ENCODE measurements at places on chromosomes 6 and 20.

DNA sequence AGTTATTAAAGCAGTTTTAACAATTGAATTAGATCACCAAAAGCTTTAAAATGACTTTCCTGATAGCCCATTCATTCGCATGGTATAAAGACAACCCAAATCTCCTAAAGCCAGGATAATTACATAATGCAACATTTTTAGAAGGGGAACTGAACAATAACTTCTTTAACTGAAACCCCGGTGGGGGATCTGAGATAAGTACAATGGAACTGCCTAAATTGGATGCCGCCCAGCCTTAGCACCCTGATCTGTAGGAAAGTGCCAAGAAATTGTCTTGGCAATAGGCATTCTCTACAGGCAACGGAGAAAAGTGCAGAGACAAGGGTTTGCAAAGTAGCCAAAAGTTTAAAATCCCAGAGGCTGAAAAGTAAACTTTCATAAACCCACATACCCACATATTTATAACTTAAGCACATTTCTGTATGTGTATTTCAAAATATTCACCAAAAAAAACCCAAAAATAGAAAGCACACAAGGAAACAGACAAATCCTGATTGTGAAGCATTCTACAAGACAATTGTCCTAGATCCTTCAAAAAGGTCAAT lies 98.8 kb upstream of the BEND6 start:
- DNase-seq = no peak

- no peak for DNase-seq
Measured at GRCh38 chr20:59947376-59947775, 7.2 kb downstream of the FAM217B start.

DNA sequence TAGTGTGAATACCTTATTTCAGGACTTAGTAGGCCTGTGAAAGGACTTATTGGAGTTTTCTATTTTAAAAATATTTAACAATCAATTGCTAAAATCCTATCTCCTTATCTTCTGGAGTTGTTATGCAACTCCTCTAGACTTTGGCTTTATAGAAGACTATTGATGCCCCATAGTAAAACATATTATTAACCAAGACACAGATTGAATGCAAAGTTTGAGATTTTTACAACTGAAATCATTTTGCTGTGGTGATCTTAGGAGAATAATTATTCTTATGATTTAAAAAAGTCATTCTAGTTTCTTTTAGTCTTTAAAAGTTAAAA lies 4.5 kb downstream of the HEY2 start:
- no peak for DNase-seq

DNA sequence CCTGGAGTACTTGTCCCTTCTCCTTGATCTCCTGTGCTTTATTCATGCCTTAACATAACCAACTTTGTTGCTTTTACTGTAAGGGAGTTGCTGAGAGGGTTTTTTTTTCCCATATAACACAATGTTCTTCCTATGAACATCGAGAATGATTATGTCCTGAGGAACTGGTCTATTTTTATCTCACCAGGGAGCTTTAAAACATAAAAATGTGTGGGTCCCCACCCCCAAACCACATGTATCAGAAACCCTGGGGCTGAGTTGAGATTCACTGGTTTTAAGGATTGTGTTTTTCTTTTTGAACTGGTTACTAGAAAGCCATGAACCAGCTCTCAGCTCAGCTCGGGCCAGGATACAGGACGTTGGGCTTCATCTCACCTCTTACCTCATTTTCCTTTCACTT lies 118.5 kb upstream of the JAG1 start:
- no peak for DNase-seq

- DNase-seq = no peak
Measured at GRCh38 chr6:158854214-158855101, 35.3 kb upstream of the EZR start.

GRCh38 chr20:14790771-14791620 lies 453.6 kb upstream of the FLRT3 start:
- DNase-seq = no peak

DNA sequence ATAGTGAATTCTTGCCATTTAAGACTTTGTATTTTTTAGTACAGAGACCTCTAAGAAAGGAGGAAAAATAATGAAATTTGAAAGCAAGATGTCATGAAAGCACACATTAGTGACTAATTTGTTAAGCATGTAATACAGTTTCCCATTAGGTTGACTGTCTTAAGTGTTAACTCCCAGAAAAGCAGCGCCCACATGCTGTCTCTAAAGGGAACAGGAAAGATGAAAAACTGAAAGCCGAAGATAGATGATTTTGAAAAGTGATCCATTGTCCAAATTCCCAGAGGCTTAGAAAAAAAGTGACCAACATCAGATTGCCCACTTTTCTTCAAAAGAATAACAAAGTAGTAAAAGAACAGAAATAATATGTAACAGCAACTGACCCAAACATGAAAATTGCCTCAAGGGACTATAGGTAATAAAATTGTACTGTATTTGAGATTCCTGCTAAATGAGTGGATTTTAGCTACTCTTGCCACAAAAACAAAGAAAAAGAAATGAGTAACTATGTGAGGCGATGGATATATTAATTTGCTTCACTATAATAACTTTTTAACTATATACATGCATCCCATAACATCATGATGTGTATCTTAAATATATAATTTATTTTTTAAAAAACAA lies 83.2 kb upstream of the OGFRL1 start:
- DNase-seq = no peak

GRCh38 chr20:5919626-5920544 lies 30.4 kb downstream of the TRMT6 start:
- DNase-seq = no peak

- no peak for DNase-seq
Measured at GRCh38 chr6:39941820-39942219, 7.6 kb upstream of the MOCS1 start.

DNA sequence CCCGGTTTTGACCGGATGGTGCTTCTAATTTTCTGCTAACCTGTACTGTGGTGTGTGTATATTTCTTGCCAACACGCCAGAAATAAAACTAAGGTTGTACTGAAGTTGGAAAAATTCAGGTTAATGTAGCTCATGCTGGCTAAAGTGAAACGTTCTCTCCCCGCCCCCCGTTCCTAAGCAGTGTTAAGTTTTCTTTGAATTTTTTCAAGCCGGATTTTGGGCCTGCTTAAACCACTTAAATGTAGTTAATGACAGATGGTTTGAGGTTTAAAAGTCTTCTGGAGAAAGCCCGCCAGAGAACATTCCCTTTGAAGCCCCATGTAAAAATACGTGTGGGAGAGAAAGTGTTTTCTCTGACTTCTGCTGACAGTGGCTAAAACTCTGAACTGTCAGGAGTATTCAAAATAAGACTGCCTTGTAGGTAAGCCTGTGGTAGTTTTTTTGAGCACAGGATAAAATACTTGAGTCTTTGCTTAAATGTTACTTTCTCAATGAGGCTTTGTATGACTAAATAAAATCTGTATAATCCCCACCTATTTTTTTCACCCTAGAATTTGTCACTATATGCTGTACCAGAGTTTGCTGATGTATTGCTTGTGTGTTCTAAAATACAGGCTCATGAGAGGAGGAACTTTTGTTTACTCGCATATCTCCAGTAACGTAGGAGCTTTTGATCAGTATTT lies 101.3 kb downstream of the OR2B2 start:
- DNase-seq = no peak

GRCh38 chr20:21251278-21251677 lies 51.9 kb upstream of the XRN2 start:
- no peak for DNase-seq

DNA sequence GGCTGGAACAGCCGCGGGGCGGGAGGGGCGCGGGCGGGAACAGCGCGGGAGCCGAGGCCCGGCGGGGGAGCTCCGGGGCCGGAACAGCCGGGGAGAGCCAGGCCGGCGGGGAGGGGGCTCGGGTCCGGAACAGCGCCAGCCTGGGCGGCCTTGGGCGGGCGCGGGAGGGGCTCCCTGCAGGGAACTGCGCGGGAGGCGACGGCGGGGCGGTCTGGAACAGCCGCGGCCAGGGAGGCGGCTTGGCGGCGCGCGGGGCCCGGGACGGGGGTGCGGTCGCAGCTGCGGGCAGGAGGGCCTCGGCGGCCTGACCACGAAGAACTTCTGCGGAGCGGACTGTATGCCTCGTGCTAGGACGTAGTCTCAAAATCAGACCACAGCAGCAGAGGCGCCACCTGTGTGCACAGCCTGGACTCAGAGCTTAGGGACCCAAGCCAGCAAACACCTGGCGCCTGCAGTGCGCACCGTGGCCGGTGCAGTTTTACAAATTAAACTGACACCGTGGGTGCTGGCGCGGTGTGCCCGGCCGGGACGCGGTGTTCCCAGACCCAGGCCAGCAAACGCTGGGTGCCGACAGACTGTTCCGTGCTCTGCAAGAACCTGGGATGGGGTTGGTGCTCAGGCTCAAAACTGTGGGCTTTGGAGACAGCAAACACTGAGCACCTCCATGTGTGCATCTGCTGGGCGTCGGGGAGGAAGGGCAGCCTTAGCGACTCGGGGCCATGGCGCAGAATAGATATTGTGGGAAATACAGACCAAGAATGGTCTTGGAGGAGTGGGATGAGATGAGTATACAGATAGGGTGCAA lies 572 bp downstream of the ZNF341 start:
- DNase-seq = no peak

DNA sequence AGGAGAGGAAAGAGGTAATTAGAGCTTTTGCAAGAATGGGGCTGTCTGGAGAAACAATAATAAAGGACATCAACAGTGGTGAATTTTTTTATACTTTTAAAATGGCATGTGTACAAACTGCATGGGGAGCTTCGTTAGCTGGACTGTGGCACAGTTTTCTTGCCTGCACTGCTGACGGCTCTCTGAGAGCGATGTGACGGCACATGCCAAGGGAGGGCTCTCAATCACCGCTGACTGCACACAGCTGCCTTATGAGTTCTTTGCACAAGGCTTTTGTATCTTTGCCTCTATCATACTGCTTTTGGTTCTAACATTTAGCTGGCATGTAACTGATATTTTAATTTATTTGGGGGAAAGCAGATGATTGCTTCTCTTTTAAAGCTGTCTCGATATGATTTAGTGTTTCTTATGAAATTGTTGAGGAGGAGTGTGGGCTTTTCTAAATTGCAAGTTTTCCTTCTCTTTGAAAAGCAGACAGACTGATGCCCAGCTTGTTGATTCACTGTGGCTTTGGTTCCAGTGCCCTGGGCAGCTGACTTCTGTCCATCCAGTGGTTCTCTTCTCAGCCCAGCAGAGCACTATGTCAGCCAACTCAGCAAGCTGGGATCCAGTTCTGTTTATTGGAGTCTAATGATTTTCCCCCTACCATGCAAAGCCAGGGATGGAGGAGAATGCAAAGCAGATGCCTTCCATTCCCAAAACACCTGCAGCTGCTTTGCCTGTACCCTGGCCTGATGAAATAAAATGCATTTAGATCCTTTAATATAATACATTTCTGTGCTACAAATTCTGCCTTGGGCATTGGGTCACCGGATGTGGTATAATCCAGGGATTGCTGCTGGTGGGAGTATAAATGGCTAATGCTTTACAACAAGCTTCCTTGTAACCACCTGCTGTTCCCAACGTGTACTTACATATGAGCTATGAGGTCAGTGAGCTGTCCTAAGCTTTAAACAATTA lies 323.9 kb downstream of the ZFAND3 start:
- no peak for DNase-seq

GRCh38 chr6:42013134-42013516 lies 37.2 kb upstream of the TAF8 start:
- no peak for DNase-seq

GRCh38 chr6:9455864-9456658 lies 958.8 kb downstream of the TFAP2A start:
- no peak for DNase-seq

- DNase-seq = no peak
Measured at GRCh38 chr6:74932232-74932888, 273.5 kb downstream of the COL12A1 start.

- DNase-seq = no peak
Measured at GRCh38 chr6:50846852-50847155, 28.1 kb downstream of the TFAP2B start.

- DNase-seq = no peak
Measured at GRCh38 chr6:73784726-73785505, 88.9 kb downstream of the CD109 start.

DNA sequence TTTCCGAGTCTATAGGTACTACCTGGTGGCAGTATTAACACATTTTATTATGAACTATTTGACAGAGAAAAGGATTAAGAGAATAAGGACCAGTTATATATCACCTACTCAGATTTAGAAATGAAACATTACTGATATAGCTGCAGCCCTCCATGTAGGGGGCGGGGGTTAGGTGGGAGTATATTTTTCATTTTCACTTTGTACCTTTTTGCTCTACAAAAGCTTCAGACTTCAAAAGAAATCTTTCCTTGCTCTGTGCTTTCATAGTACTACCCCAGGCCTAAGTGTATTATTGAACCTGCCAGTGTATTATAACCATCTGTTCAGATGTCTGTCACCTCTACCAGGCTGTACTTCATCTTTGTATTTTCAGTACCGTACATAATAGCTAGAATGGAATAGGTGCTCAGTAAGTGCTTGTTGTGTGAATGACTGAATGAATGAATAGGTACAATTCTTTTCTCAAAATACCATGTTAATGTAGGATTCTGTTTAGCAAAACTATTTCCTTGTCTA lies 43.0 kb downstream of the CDKAL1 start:
- DNase-seq = no peak

DNA sequence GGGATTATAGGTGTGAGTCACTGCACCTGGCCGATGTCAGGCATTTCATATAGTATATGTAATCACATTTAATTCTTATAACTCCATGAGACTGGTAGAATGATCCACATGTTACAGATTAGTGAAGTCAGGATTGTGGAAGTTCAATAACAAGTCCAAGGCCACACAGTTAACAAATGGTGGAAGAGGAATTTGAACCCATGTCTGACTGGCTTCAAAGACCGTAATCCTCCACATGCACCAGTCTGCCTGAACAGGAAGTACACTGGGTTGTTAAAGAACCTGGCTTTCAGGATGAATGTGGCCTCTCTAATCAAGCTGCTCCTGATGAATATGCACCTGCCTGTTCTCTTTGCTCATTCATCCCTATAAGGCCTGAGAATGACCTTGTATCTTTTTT lies 122.0 kb upstream of the HDAC2 start:
- DNase-seq = no peak

DNA sequence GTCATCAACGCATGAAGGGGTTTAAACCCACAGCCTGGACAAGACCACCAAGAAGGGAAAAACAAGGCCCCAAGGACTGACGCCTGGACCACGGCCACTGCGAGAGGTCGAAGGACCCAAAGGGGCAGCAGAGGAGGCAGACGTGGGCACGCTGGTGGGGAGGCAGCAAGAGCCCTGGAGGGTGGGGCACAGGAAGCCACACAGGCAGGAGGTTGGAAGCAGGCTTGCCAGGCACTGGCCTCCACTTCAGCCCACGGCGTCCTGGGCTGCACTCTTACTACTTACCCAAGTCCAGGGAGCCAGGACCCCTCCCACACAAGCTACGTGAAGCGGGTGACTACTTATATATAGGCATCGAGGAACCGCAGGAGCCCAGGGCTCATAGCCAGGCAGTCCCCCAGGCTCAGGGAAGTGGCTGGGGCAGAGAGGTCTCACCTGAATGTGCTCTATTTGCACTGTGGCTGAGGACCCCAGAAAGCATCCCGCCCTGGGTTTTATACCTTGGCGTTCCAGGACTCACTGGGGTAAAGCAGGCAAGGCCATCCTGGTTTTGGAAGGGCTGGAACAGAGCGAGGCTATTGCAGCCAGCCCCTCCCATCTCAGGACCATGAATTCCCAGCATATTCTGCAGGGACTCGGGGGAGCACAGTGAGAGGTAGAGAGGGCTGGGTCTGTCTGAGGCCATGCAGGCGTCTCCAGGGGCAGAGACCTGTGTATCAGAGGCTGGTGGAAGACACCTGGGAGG lies 113.8 kb upstream of the AFDN start:
- DNase-seq = no peak

All from NCI-H1436 treated with DMSO at 0.1 percent for 48 hours (cell line).